ENCODE measurements at places on chromosomes 7 and 10. TPM values are rescaled to one million over a fixed set of nuclear protein-coding genes. Genes with fewer than 3 reads are reported as not detected.

Gene CLEC2L
- not detected for total RNA-seq

Gene MALRD1
- total RNA-seq = not detected

Gene CUTC
- total RNA-seq = 13.4 TPM

Gene MBL2
- 0.17 TPM for total RNA-seq

- no peak for DNase-seq
Measured at GRCh38 chr7:5695727-5696345, 85.6 kb downstream of the RNF216 start.

DNA sequence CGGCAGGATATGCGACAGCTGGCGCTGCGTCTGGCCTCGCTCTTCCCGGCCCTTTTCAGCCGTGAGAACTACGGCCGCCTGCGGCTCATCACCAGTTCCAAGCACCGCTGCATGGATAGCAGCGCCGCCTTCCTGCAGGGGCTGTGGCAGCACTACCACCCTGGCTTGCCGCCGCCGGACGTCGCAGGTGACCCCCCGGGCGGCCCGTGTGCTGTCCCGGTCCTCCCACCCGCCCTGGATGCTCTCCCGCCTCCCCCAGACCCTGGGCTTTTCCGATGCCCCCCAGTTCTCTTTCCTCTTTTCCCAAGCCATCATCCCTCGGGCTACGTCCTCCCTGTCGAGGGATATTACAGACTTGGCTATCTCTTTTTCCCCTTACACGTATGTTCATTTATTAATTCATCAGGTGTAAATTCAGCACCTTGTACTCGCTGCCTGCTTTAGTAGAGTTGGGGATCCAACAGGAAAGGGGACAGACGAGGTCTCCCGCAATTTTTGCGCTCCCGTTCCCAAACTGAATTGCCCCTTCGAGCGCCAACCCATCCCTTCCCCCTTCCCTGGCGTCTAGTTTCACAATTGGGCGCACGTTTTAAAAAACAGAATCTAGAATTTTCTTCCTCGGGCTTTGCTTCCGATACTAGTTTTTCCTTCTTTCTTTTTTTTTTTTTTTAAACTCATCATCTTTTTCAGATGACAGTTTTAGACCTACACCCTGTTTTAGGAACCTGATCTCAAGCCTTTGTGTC is 846 bp downstream of the MINPP1 start:
- DNase-seq = peak; percentile 49

- no peak for DNase-seq
Measured at GRCh38 chr10:29030900-29031299, 258.0 kb upstream of the LYZL1 start.

- no peak for DNase-seq
Measured at GRCh38 chr10:48931188-48931587, 8.5 kb downstream of the LRRC18 start.

DNA sequence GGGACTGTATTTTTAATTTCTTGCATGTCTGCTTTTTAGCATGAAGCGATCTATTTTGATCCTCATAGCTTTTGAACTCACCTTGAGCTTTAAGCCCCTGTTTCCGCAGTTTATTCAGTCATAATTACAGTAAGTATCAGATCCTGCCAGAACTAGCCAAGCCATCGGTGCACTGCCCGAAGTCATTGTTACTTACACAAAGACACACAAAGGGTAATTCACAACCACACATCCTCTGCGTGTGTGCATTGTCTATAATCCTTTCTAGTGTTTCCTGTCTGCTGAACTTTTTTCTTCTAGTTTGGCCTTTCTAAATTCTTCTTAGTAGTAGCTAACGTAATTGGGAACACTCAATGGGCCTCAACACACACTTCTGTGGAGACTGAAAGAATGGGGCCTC is 133.0 kb downstream of the SFMBT2 start:
- DNase-seq = no peak

All from Caki2 (cell line).